ENCODE measurements at places on chromosomes 7 and 10.

DNA sequence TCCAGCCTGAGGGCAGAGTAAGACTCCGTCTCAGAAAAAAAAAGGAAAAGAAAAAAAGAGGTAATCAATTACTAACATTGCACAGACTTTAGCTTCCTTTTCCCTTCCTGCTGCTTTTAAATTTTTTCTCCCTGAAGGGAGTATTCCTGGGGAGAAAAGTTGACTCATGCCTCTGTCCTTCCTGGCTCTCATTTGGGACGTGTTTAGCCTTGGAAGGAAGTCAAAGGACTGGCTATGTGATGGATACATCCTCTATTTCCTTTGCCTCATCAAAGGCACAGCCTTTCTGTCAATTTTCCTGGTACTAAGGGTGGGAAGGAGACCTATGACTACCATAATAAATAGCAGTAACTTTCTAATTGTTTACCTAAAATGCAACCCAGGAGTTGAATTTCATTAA lies 77.6 kb downstream of the ITGA8 start:
- peak; percentile 2 for DNase-seq

GRCh38 chr7:98907570-98907969 lies 29.2 kb downstream of the TRRAP start:
- DNase-seq: no peak

DNA sequence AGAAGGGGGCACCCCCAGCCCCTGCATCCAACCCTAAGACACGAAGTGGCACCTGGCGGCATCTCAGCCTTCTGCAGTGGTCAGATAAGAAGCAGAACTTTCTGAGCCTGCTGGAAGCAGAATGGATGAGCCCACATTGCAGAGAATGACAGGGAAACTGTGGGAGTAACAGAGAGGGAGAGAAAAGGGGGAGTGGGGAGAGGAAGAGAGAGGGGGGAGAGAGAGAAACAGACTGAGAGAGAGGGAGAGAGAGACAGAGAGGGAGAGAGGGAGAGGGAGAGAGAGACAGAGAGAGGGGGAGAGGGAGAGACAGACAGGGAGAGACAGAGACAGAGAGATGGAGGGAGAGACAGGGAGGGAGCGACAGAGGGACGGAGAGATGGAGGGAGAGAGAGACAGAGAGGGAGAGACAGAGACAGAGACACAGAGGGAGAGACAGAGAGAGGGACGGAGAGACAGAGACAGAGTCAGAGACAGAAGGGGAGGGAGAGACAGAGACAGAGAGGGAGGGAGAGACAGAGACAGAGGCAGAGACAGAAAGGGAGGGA lies 35.9 kb downstream of the MICALL2 start:
- no peak for DNase-seq

- DNase-seq: no peak
Measured at GRCh38 chr10:126153711-126154628, 234.3 kb downstream of the ADAM12 start.

- peak; percentile 48 for DNase-seq
Measured at GRCh38 chr10:133079836-133080682, 7.7 kb upstream of the ADGRA1 start.

GRCh38 chr10:2445370-2445769 lies 622.0 kb upstream of the PFKP start:
- no peak for DNase-seq

GRCh38 chr10:51230887-51231585 lies 156.7 kb downstream of the PRKG1 start:
- no peak for DNase-seq

DNA sequence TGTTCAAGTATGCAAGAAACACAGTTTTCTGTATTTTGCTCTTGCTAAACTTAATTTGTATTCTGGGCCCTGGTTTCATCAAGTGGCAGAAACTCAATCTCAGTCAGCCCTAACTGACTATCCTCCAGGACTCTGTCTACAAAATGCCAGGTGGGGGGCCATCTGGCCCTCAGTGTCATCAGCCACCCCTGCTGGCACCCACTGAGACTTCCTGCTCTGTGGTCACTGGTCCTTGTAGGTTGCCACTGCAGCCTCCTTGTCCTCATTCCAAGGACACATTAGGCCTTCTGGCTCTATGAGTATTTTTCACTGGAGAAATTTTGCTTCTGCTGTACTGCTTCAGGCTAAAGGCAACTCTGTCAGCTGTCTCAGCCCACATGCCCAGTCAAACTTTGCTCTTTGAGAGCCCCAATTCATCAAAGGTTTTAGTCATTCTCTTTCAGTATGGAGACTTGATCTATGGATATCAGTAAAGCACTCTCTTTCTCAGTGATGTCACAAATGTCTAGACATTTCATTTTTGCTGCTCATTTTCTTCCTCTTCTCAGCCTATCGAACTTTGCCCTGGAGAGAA lies 163.6 kb downstream of the KCND2 start:
- no peak for DNase-seq

GRCh38 chr10:62307635-62308034 lies 39.0 kb upstream of the RTKN2 start:
- DNase-seq: no peak

DNA sequence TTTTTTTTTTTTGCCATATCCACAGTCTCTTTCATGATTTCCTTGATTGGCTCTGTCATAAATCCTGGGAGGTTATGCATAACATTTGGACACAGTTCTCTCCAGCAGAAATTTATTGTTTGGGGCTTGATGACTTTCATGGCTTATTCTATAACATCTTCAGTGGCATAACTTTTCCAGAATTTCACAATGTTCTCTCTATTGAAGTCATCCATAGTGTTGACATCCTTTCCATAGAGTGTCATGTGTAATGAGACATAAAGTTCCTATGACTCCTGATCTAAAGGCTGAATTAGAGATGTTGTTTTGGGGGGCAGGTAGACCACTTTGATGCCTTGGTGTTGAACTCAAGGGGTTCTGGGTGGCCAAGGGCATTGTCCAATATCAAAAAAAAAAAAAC lies 36.7 kb upstream of the STK17A start:
- DNase-seq: no peak

DNA sequence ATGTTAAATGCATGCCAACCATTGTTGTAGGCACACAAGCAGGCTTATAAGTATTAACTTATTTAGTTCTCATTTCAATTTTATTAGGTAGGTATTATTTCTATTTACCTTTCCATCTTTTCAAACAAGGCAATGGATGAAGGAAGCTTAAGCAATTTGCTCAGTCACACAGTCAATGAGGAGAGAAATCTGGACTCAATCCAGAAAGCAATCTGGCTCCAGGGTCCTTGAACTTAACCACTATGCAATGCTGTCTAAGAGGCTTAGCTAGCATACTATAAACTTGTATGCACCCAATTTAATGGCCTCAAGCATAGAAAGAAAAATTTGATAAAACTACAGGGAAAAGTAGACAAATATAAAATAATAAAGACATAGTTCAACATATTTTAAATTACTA lies 88.6 kb downstream of the VWDE start:
- peak; percentile 50 for DNase-seq

- DNase-seq: no peak
Measured at GRCh38 chr10:117212176-117212575, 14.9 kb downstream of the KCNK18 start.

DNA sequence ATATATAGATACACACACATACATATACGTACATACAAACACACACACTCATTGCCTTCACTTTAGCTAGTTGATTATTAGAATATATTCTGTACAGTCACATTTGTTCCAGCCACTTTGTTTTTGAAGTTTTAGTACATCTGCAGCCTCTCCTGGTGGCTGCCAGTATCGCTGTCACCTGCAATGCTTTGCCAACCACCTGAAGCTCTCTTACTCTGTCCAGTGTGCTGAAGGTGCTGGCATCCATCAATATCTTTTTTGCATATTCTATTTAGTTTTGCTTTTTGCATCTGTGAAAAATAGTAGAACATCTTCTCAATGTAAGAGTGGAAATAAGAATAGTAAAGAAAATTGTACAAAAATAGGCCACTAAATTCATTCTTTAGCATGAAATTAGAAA lies 388.6 kb downstream of the EXOC4 start:
- DNase-seq: no peak

GRCh38 chr7:129494041-129494440 lies 8.3 kb upstream of the SMKR1 start:
- DNase-seq: peak; percentile 68

DNA sequence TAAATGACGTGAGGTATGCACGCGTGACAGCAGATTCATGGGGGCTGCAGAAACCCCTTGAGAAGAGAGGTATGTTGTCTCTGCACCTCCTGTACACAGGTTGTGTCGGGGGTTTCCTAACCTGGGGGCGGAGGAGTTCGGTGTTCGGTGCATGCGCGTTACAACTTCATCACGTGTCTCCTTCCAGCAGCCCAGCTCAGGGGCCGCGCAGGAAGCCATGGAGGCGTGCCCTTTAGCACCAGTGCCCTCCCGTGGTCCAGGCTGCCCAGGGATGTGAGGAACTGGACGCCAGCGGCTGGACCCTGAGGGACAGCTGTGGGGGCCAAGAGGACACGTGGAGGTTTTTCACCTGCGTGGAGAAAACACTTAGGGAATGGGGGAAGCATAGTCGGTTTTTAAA lies 186.4 kb downstream of the EBF3 start:
- no peak for DNase-seq

DNA sequence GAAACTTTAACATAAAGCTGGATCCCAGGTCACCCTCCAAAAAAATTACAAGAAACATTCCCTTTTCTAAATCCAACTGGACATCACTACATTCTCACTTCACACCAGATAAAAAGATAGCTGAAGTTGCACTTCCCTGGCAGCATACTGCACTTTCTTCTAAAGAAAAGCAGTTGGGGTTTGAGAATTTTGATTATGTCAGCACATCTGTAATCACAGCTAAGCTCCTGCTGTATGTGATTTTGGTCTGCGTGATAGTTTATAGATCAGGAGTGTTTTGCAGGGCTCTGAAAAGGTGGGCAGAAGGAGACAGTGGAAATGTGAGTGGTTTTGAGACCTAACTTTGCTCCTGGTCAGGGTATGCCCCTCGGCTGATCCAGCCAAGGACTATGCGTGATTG lies 199.1 kb upstream of the AKR1E2 start:
- DNase-seq: no peak

- peak; percentile 78 for DNase-seq
Measured at GRCh38 chr7:140003913-140004382, 58.8 kb downstream of the PARP12 start.

- DNase-seq: no peak
Measured at GRCh38 chr7:12963435-12963834, 276.0 kb downstream of the ARL4A start.

All from astrocyte of the hippocampus (primary cell).